ENCODE measurements at places on chromosomes 2 and 18.

DNA sequence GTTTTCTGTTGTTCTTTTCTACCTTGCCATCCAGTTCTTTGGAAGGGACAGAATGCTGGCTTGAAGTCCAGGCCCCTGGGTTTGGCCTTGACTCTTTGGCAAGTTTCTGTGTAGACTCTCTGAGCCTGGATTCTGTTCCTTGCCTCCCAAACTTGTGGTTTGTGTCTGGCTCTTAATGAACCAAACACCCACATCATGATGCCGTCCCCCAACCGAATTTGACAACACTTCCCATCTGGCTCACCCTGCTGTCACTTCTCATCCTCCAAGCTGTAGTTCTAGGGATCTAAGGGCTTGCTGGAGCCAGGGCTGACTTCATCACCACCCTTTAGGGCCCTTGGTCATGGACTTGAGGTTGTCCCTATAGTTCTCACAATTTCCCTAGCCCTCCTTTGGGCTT lies 68.9 kb upstream of the CELF4 start:
- DNase-seq = no peak

DNA sequence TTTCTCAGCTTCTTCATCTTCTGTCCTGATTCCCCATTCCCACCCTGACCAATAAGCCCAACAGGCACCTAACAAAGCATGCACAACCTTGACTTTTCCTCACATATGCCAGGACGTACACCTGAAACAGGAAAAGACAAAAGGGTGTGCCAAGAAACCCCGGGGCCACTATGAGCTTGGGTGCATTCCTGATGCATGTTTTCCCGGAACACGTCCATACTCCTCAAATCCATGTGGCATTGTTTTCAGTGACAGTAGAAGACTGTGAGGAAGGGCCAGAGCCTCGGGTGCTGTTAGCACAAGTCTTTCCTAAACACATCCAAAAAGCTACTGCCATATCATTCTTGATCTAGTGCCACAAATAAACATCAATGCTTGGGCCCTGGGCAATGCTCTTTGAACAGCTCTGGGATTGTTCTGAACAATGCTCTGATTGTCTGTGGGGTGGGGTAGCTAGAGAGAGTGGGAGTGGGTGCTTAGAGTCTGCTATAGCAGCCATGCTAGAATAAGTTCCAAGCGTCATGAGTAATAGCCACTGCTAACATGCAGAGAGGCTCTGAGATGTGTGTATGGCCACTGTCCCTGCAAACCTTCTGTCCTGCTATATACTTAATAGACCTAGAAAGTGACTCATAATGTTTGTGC lies 181.7 kb upstream of the CRIM1 start:
- no peak for DNase-seq

- no peak for DNase-seq
These were observed 58.2 kb downstream of the LONRF2 start for GRCh38 chr2:100264121-100264520.

DNA sequence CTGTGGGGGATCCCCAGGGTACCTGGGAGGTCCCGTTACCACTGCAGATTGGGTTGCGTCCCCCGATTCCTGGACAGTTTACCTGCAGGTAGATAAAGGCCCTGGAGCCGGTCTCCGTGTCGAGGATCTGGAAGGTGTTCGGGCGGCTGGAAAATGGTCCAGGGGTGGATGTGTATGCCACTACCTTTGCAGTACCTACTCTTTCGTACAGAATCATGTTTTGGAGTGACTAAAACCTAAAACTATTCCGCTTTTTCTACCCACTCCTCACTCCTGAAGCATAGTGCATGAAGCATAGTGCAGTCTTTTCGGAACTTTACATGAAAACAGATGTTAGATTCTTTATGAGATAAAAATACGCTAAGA lies 418 bp downstream of the WDR75 start:
- DNase-seq = no peak

DNA sequence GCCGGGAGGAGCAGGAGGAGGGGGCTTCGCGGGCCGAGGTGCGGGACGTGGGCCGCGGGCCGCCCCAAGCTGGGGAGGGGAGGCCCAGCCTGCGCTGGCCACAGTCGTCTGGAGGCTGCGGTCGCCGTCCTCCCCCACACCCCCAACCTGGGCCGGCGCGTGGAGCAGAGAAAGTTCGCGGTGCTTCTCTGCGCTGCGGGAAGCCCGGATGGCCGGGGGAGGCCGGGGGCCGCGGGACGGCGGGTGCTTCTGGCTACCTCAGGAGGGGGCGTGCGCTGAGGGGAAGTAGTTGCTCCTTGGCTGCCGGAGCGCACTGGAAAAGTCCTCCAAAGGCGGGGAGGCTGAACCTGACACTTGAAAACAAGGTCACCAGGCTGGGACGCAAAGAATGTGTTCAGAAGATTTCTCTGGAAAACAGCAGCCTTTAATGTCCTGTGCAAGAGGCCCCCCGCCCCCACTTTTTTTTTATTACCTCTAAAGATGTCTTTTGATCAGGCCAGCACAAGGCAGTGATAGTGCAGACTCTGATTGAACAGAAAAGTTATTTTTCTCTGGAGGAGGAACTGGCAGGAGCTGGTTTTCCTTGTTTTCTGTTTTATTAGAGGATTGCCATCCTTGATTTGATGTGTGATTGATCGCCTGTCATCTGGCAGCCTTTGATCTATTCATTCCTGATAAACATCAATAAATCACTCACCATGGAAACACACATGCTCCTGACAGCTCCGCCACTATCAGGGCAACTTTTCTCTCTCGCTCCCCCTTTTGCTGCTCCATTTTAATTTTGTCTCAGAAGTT lies 1.6 kb downstream of the TSHZ1 start:
- DNase-seq = no peak

GRCh38 chr2:226892729-226893128 lies 56.9 kb downstream of the RHBDD1 start:
- no peak for DNase-seq

DNA sequence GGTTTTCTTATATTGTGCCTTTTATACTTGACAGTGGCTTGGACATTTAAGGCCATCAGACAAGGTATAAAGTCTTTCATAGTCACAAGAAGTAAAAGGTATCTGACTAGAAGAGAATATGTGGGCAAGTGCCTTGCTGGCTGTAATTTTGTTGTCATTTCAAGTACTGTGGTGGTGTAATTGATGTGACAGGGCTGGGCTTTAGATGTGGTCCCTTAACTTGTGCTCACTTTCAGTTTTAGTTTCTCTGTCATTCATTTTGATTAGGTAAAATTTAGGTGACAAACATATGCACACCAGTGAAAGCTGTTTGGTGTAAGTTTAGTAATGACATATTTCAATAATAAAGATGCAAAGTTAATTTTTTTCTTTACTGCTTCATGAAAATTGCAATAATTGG lies 31.2 kb upstream of the TBR1 start:
- DNase-seq = peak; percentile 30

DNA sequence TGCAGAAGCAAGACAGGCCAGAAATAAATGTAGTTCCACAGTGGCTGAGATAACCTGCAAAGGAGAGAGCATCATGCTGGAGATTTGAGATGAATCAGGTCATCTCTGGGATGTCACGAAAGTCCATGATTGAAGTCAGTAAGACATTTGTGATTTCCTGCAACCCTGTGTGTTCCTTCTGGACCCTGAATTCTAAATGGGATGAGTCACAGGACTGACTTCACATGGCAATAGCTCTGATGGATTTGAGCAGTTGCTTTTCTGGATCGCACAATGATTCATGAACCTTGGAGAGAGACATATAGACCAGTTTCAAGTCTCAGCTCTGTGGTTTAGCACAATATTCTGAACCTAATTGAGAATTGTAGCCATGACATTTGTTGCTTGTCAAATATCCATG lies 102.9 kb downstream of the TSN start:
- no peak for DNase-seq

DNA sequence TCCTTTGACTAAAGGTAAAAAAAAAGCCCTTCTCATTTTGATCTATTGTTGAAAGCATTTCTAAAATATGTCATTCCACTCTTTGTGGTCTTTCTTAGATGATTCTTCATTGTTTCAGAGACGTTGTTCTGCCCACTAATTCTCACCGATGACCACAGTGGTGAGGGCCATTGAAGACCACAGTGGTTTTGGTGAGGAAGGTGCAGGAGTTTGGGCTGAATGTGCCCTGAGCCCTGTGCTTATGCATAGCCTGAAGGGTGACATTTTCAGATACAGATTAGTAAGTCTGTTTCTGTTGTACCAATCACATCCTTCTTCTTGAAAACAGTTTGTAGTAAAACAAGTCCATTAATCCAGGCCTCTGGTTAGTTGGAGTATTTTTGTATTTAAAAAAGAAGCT lies 251.3 kb upstream of the ATP5MC3 start:
- no peak for DNase-seq

DNA sequence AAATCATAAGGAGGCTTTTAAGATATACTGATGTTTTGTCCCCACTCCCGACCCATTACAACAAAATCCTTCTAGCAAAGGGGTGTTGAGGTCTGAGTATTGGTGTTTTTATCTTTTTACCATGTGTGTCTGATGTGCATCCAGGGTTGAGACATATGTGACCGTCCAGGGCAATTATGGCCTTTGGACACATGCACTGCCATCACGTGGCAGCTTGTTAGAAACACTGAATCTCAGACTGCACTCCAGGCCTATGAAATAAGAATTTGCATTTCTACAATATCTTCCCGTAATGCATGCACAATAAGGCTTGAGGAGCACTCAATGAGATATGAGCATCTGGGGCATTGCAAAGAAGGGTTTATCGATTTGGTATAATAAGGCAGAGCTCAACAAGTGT lies 235.1 kb upstream of the ZNF804A start:
- no peak for DNase-seq

DNA sequence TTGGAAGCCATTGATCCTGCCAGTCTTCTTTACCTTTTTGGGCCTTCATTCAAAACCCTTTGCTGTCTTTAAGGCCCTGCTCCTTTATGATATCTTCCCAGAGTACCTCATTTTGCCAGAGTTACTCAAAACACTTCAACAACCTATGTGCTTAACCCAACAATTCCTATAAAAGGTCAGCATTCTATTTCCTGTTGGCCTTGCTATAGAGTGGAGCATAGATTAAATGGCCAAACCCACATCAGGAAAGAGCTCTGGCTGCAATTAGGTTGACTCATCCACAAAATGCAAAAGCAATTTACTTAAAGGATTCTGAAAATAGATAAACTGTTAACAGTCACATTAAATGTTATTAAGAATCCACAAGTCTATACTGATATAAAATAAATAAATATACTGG lies 21.2 kb downstream of the MRPL33 start:
- no peak for DNase-seq

DNA sequence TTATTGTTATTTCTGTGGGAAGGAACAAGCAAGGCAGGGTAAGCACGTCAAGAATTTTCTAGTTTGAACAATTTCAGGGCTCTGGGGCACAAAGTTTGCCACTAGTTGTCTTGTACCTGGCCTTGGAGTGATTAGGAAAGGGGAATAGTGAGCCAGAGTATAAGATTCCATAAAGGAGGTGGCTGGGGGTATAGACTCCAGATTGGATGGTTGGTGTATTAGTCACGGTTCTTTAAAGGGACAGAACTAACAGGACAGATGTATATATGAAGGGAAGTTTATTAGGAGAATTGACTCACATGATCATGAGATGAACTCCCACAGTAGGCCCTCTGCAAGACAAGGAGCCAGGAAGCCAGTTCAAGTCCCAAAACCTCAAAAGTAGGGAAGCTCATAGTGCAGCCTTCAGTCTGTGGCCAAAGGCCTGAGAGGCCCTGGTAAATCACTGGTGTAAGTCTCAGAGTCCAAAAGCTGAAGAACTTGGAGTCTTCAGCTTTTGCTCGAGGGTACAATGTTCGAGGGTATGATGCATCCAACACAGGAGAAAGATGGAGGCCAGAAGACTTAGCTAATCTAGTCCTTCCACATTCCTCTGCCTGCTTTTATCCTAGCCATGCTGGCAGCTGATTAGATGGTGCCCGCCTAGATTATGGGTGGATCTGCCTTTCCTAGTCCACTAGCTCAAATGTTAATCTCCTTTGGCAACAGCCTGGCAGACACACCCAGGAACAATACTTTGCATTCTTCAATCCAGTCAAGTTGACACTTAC lies 31.5 kb upstream of the PTPRM start:
- no peak for DNase-seq

DNA sequence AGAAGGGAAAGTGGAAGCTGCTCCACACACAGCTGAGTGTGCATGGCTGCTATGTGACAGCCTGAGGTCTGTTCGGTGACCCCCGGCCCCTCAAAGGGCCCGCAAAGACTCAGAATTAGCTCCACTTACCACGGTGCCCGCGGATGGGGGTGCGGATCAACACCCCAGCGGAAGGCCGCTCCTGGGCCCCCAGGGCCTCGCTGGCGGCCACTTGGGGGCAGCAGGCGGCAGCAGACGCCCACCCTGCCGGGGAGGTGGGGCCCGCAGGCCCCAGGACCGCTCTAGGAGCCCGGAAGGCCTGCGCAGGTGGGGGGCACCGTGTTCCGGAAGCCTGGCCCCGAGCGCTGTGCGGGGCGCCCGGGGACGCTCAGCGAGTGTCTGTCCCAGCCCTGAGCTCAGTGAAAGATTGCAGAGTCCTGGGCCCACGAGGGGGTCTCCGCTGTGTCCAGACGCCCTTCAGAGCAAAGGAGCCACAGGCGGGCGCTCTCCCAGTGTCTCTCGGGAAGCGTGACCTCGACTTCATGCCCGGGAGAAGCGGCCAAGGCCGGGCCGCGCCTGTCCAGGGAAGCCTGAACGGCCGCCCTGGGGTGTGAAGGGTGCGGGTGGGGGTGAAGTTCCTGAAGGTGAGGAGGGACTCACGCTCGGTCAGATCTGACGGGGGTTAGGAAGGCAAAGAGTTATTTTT lies 118.7 kb downstream of the VAPA start:
- DNase-seq = no peak

DNA sequence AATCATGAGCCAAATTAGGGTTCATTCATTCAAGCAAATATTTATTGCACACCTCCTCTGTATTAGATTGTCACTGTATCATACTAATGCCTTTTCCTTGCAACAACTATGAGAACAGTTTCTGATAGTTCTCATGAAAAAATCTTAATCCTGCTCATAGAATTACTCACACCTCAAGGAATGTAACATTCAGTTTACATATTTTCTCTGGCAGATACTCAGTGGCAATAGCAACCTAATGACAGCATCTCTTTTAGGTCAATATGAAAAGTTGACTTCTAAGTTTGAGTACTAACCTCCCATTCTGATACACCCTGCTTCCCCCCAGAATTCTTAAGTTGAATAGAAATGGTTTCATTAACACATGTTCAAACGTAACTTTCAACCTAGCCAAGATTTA lies 132.0 kb downstream of the VWC2L start:
- DNase-seq = no peak

DNA sequence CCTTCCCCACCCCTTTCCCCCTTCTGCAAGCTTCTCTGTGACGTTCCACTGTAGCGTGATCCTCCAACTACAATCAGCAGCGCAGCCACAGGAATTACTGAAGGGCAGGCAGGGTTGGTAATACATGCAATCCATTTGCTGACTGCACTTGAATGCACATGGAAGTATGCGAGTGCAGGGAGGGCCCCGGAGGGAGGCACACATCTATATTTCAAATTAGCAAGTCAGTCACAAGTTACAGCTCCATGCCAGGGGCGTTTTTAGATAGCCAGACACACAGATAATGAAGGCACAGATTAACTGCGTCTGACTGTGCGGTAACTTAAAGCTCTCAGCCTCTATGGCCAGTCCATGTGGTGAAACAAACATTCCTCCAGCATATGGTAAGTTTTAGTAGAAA lies 209.2 kb upstream of the GATA6 start:
- no peak for DNase-seq
